Pancreas (tissue), 10 donors: ENCODE measurements at places on chromosomes 1 and 21. TPM values are rescaled to one million over a fixed set of nuclear protein-coding genes. Genes with fewer than 3 reads are reported as not detected.

DNA sequence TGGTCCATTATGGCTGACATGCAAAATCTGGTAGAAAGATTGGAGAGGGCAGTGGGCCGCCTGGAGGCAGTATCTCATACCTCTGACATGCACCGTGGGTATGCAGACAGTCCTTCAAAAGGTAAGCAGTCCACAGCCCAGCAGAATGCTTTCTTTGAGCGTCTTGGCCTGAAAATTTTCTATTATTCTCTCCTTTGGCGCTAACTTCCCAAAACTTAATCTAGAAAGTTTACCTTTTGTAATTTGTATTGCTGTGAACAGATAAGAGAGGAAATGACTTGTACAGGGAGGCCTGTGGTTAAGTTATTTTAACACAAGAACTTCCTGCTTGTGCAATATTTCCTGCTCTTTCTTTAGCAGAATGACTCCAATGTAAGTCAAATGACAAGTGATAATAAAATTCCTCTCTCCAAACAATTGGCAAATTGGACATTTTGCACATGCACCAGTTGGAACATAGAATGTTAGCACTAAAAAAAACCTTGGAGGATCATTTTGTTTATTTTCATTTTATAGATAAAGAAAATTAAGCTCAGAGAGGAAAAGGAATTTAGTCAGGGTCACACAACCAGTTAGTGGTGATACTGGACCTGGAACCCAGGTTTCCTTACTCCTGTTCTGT, 18.9 kb downstream of the CAP1 start:
- H3K4me1 ChIP-seq: peaks cover 8% of the 10 kb centered on the region
- peak overlapping the region; percentile 65 for H3K27ac ChIP-seq
- no peaks in the 10 kb centered on the region for H3K27me3 ChIP-seq
- DNase-seq: no peak
- no peak overlapping the region for H3K4me3 ChIP-seq

GRCh38 chr1:242802973-242803372, 278.5 kb upstream of the PLD5 start:
- H3K4me1 ChIP-seq: no peaks in the 10 kb centered on the region
- DNase-seq: no peak
- no peak overlapping the region for H3K27ac ChIP-seq
- no peak overlapping the region for H3K4me3 ChIP-seq

- DNase-seq: no peak
- peaks cover 52% of the 10 kb centered on the region for H3K4me1 ChIP-seq
- no peaks in the 10 kb centered on the region for H3K36me3 ChIP-seq
- H3K27me3 ChIP-seq: no peaks in the 10 kb centered on the region
These were observed 5.0 kb downstream of the DENND1B start for GRCh38 chr1:197770243-197770642.

DNA sequence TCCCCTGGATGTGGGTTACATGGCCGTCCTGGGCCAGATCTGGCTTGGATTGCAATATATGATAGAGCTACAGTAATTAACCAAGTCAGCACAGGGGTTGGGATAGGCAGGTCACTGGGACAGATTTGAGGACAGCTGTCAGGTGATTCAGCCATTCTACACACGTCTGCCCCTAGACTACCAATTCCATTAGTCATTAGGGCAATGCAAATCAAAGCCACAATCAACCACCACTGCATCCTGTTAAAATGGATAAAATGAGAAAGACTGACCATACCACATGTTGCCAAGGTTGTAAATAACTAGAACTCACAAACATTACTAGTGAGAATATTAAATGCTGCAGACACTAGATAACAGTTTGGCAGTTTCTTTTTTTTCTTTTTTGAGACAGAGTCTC, 16.0 kb downstream of the C21orf58 start:
- H3K4me3 ChIP-seq: no peak overlapping the region
- H3K4me1 ChIP-seq: no peaks in the 10 kb centered on the region
- DNase-seq: no peak

GRCh38 chr1:48823168-48823567, 46.5 kb upstream of the BEND5 start:
- H3K4me3 ChIP-seq: no peak overlapping the region
- H3K27me3 ChIP-seq: no peaks in the 10 kb centered on the region
- no peak overlapping the region for H3K27ac ChIP-seq
- no peaks in the 10 kb centered on the region for H3K36me3 ChIP-seq
- peak; percentile 59 for DNase-seq

- H3K27ac ChIP-seq: no peak overlapping the region
- H3K4me3 ChIP-seq: no peak overlapping the region
- no peak for DNase-seq
These were observed 20.9 kb upstream of the SAMD11 start for GRCh38 chr1:902802-903201.

DNA sequence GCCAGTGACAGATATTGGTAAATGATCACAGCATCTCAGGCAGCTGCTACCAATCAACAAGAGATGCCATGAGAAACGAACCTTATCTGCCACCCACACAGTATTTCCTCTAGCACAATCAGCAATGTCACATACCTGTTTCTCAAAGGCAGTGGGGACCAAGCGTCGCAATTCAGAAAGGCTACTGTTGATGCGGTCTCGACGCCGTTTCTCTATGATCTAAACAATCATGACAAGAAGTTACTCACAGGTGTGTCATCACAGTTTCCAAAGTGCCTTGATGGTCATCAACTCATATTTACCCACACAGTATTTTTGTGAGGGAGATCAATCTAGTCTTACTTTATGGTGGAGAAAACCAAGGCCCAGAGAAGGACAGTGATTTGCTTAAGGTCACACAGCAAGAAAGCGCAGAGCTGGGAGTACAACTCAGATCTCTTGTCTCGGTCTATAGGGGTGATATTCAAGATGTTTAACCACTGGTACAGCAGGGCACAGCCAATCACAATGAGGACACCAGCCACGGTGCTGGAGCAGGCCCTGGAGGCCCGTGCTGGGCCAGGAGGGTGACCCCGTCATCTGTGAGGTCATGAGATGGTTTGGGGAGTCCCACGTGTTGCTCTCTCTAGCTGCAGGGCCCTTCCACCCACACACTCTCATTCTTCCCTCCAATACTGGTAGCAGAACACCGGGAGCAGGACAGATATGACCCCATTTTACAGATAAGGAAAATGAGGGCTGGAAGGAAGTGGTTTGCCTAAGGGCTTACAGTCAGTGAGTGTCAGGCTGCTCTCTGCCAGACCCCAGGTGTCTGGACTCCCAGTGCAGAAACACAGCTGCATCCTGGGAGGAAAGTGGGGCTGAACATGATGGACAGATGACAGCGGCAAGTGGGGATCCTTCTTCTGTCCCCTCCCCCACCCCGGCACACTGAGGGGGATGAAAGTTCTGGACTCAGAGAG, 7.8 kb downstream of the HEYL start:
- H3K4me1 ChIP-seq: peaks cover 21% of the 10 kb centered on the region
- no peak for DNase-seq

GRCh38 chr21:31554511-31555022, 104.9 kb upstream of the SOD1 start:
- H3K4me1 ChIP-seq: no peaks in the 10 kb centered on the region
- H3K27me3 ChIP-seq: peaks cover 5% of the 10 kb centered on the region
- no peak overlapping the region for H3K27ac ChIP-seq
- no peak for DNase-seq

DNA sequence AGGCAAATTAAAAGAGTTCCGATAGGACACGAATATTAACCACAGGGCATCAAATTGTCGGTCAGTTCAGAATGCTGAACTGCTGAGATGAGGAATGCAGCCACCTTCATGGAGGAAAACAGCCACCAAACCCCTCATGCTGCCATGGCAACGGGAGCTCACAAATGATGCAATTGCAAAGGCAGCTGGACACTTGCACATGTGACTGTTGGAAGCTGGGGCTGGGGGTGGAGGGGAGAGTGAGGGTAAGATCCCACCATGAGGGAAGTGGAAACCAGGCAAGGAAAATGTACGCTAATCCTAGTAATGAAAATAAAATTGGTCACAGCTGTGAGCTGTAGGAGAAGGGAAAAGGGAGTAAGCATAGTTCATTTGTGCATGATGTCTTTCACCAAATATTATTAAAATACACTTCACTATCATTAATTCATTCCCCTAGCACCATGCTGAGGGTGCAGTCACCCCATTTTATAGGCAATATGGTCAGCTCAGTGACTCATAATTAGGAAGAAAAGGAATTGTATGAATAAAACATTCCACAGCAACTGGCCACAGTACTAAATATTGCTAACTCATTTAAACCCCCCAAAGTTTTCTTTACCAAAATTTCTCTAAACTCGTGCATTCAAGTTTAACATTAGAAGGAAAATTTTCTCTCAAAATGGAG, 15.3 kb downstream of the BECN2 start:
- no peaks in the 10 kb centered on the region for H3K36me3 ChIP-seq
- H3K27me3 ChIP-seq: no peaks in the 10 kb centered on the region
- H3K4me3 ChIP-seq: no peak overlapping the region
- H3K4me1 ChIP-seq: no peaks in the 10 kb centered on the region
- no peak overlapping the region for H3K27ac ChIP-seq
- no peak for DNase-seq

DNA sequence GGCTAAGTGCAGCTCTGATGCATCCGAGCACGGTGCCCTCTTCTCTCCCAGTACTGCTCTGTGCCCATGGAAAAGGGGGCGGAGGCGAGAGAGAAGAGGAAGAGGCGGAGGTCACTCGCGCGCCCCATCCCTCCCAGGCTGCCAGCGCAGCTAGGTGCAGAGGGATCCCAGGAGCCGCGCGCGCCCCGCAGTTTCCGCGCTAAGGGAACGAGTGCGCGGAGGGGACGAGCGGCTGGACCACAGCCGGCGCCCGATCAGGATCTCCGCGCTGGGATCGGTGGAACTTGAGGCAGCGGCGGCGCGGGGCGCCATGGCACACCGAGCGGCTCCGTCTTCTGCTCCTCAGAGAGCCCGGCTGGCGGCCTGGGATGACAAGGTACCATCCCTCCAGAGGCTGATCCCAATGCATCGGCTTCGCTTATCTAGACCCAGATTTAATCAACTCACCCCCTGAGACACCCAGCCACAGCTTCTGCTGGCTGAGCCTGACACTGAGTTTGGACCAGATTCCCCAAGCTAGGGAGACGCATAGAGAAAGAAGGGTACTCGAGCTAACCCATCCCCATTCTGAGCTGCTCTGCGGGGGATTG, at the start of gene PTGFR:
Gene PTGFR, plus strand, starts transcription at position 114 of the 590 bp plus-strand sequence. CDS start 1,770 bp downstream, outside the sequence.
- H3K36me3 ChIP-seq: no peaks in the 10 kb centered on the region
- H3K4me3 ChIP-seq: peak within 1 kb of the TSS; percentile 46
- peaks cover 5% of the 10 kb centered on the region for H3K4me1 ChIP-seq

DNA sequence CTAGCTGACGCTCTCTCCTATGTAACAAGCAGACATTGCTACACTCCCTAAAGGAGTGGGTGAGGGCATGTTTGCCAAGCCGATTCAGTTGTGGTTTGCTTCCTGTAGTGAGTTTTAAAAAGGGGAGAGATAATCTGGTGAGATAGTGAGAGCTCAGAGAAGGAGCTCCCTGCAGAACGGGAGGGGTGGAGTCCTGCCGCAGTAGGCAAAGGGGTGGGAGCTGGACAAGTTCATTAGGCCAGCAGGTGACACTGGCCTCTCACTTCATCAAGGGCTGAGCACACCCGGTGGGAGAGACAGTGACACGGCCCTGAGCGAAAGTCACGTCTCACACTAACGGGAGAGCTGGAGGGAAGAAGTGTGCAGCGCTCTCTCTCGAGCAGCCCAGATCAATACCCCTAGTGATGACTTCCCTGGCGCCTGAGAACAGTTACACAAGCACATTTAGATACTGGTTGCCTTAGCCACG, 144.0 kb upstream of the CD34 start:
- peaks cover 25% of the 10 kb centered on the region for H3K36me3 ChIP-seq
- no peaks in the 10 kb centered on the region for H3K4me1 ChIP-seq
- no peak overlapping the region for H3K4me3 ChIP-seq
- no peaks in the 10 kb centered on the region for H3K27me3 ChIP-seq
- no peak for DNase-seq
- no peak overlapping the region for H3K27ac ChIP-seq

GRCh38 chr1:99681583-99681982, 35.7 kb downstream of the PALMD start:
- no peak overlapping the region for H3K4me3 ChIP-seq
- no peaks in the 10 kb centered on the region for H3K4me1 ChIP-seq
- no peaks in the 10 kb centered on the region for H3K27me3 ChIP-seq

GRCh38 chr1:178513278-178513983, 522 bp downstream of the TEX35 start:
- no peaks in the 10 kb centered on the region for H3K36me3 ChIP-seq
- H3K4me1 ChIP-seq: no peaks in the 10 kb centered on the region
- DNase-seq: no peak
- no peaks in the 10 kb centered on the region for H3K27me3 ChIP-seq
- no peak overlapping the region for H3K4me3 ChIP-seq

DNA sequence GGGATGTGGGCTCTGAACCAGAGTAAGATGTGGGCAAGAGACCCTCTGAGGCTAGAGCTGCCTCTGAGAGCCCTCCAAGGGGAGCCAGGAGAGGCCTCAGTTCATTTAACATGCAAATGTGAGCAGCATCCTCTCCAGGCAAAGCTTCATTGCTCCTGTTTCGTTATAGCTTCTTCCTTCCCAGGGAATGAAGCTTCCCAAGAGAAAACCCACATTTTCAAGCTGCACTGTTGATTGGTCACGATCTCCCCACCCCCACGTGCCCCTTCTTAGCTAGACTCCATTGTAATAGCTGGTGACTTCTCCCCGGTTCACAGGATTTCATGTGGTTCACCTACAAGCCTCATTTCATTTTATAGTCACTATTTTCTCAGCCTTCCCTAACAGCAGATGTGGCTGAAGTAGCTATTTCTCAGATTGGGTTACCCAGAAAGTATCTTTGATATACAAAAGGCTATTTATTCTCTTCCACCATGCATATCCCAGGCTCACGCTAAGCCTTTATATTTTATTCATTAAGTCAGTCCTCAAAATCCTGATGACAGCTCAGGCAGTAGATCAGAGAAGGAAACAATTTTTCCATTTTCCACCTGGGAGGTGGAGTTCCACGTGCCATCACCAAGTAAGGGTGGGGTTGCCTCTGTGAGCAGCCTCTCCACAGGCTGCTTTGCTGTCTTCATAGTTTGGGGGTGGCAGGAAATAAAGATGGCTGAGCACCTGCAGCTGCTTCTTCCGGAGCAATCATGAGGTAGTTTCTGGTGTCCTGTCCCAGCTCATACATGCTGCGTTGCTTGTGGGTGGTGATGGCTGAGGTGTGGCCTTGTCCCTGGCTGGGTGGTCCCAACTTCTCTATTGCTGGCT, 178.3 kb upstream of the RAB4A start:
- H3K4me3 ChIP-seq: no peak overlapping the region
- H3K27ac ChIP-seq: peak overlapping the region; percentile 87
- no peaks in the 10 kb centered on the region for H3K36me3 ChIP-seq

GRCh38 chr1:199861020-199861795, 166.3 kb upstream of the NR5A2 start:
- H3K4me3 ChIP-seq: no peak overlapping the region
- H3K27me3 ChIP-seq: no peaks in the 10 kb centered on the region
- no peak overlapping the region for H3K27ac ChIP-seq
- DNase-seq: no peak

DNA sequence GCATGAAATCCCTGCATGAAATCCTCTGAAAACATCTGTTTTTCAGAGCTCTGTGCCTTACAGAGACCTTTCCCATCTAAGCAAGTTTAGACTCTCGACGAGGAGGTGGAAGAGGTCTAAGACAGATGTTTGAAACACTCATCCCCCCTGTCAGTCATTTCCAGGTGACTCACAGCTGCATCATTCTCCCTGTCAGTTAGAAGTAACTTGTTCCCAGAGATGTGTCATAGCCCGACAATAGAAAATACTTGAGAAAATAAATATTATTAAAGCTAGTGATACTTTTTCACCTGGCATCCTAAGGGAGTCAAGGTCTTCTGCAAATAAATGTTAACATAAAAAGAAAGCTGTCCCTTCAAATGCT, 41.6 kb upstream of the SEC16B start:
- H3K4me1 ChIP-seq: no peaks in the 10 kb centered on the region
- no peaks in the 10 kb centered on the region for H3K27me3 ChIP-seq
- H3K27ac ChIP-seq: no peak overlapping the region
- no peak for DNase-seq
- H3K4me3 ChIP-seq: no peak overlapping the region

The CCNL2 gene
- total RNA-seq: 87.6 TPM
